Naive B cell (primary cell): ENCODE measurements at places on chromosomes 2 and 18. TPM values are rescaled to one million over a fixed set of nuclear protein-coding genes. Genes with fewer than 3 reads are reported as not detected.
A peak's percentile ranks its signal among the peaks of the same experiment; 100 is the strongest.

- DNase-seq = no peak
These were observed 2.9 kb downstream of the ANKRD12 start for GRCh38 chr18:9139400-9140039.

GRCh38 chr2:232886176-232886575 lies 16.1 kb downstream of the SNORC start:
- no peak for DNase-seq

The CYRIA gene
- polyA plus RNA-seq = 24.5 TPM

- no peak for DNase-seq
These were observed 93.1 kb downstream of the LRP1B start for GRCh38 chr2:142037744-142038143.

DNA sequence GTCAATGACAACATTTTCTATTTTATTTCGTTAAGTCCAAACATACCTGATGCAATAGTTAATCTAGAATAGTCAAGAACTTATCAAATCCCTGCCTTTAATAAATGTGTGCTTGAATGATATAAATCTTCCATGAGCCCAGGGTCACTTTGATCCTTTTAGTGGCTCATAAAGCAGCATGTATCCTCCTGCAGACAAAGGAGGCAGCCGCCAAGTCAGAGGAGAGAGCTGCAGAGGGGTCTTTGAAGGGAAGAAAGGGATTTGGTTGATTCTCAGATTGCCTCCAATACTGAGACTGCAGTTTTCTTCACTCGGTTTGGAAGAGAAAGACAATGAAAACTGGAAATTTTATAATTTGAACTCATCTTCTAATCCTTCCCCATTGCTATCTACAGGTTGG lies 378.4 kb upstream of the PIK3C3 start:
- DNase-seq = no peak

- DNase-seq = no peak
These were observed 5.8 kb upstream of the COLEC12 start for GRCh38 chr18:506264-506663.

The RNF152 gene
- not detected for polyA plus RNA-seq

GRCh38 chr2:216372761-216373291 lies 543 bp upstream of the MARCHF4 start:
- DNase-seq = no peak

The ARHGAP28 gene
- not detected for polyA plus RNA-seq

GRCh38 chr2:27954221-27954673 lies 63.7 kb downstream of the BABAM2 start:
- no peak for DNase-seq

The OTX1 gene
- not detected for polyA plus RNA-seq

GRCh38 chr2:215290980-215291599 lies 20.8 kb upstream of the ATIC start:
- no peak for DNase-seq

- no peak for DNase-seq
These were observed 294.9 kb downstream of the CELF4 start for GRCh38 chr18:37270666-37271052.

GRCh38 chr18:35525795-35526494 lies 28.2 kb upstream of the INO80C start:
- DNase-seq = no peak

The HOXD1 gene
- polyA plus RNA-seq = not detected

The GATA6 gene
- not detected for polyA plus RNA-seq

- DNase-seq = peak; percentile 36
These were observed 132.8 kb downstream of the TPO start for GRCh38 chr2:1546023-1546591.

GRCh38 chr2:232535761-232536530 lies 3.5 kb upstream of the CHRNG start:
- DNase-seq = no peak

The POTEI gene
- not detected for polyA plus RNA-seq

The DSC1 gene
- not detected for polyA plus RNA-seq

- no peak for DNase-seq
These were observed 23.3 kb downstream of the STAMBP start for GRCh38 chr2:73852020-73852419.

DNA sequence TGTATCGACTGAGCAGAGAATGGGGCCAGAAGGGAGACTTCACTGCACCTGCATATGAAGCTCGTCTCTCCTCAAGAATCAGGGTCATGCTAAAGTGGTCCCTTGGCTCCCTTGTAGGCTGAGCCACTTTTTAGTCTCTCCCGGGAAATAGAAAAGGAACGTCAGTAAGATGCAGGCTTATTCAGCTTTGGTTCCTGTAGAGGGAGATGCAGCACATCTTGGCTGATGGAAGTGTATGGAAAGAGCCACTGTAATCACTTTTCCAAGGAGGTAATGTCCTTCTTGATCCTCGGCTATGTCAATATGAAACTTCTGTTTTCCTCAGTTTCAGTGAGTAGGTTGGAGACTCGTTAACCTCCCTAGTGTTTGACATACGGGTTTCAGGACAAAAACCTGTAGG lies 235.2 kb downstream of the GCA start:
- DNase-seq = no peak

DNA sequence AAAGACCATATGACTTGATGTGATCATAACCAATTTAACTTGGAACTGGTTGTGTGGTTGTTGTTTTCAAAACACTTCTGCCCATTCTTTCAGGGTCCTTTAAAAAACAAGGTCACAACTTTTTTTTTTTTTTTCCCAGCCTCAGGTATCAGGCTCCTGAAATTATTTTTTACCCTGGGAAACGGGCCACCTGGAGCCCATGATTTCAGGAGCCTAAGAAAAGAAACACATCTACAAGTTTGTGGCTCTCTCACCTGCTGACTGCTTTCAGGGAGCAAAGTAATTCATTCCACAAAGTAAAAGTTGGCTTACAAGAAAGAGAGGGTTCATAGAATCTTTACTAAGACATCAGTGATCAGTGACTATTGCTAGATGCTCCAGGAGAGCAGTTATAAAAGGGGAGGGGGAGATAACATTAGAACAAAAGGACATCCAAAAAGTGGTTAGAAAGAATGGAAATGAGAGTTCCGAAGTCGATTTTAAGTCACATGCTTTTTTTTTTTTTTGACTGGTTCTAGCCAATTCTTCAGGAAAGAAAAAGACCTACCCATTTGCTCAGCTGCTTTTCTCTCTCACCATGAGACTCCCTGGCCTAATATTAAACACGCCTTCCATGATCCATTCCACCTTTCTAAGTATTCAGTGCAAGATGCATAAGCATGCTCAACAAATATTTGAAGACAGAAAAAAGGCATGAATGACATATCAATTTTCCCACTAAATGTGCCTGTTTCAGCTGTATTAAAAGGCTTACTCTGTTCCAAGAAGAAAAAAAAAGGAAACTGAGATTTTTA lies 267.3 kb downstream of the LRATD1 start:
- no peak for DNase-seq

GRCh38 chr18:43965691-43966090 lies 688.4 kb upstream of the SYT4 start:
- no peak for DNase-seq

DNA sequence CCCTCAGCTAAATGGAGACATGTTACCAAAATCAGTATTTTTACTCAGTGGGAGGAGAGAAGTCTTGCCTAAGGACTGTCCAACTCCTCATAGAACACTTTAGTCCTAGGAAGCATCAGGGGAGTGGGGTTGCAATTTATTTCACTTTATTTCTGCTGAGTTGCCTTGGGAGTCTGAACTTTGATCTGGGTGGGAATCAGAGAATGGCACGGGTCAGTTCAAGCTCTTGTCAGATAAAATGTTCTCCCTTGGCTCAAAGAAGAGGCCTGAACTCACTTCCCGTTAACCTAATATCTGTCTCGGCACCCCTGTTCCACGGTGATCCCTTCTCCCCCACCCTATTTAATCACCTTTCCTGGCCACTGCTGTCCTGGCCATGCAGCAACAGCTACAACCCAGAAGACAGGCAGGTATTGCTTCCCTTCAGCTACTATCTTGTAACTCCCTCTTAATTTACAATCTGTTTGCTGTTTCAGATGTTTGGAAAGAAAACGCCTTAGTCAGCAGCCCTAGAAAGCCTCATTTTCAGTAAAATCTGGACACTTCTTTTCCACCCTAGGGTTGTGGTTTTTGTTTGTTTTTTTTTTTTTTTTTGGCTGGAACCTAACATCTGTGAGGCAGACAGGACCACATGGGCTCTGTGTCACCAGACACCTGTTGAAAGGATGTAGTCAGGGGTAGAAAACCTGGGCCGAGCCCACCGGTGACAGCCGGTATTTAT lies 52.5 kb downstream of the SERTAD2 start:
- no peak for DNase-seq

- DNase-seq = no peak
These were observed 49.1 kb upstream of the ATP6V1B1 start for GRCh38 chr2:70886541-70886987.

GRCh38 chr2:209976698-209977385 lies 25.6 kb upstream of the RPE start:
- DNase-seq = no peak

The KIDINS220 gene
- polyA plus RNA-seq = 18.1 TPM

DNA sequence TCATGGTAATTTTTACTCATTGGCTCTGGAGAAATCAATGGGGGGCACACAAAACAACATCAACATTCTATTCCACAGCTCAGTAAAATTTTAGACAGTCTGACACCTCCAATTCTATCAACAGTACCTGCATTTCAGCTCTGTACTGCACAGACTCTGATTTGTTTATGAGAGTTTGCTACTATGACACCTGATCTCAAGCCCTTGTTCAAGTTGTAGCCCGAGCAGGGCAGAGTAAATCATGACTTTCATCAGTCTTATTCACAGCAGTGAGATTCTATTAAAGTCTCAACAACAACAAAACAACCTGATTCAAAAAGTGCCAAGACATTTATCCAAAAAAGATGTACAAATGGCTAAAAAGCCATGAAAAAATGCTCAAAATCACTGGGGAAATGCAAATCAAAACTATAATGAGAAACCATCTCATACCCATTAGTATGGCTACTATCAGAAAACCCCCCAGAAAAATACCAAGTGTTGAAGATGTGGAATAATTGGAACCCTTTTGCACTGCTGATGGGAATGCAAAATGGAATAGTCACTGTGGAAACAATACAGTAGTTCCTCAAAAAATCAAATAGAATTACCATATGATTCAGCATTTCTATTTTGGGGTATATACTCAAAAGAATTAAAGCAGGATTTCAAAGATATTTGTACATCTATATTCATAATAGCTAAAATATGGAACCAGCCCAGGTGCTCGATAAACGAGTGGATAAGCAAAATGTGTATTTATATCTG lies 71.7 kb upstream of the RBMS1 start:
- no peak for DNase-seq

DNA sequence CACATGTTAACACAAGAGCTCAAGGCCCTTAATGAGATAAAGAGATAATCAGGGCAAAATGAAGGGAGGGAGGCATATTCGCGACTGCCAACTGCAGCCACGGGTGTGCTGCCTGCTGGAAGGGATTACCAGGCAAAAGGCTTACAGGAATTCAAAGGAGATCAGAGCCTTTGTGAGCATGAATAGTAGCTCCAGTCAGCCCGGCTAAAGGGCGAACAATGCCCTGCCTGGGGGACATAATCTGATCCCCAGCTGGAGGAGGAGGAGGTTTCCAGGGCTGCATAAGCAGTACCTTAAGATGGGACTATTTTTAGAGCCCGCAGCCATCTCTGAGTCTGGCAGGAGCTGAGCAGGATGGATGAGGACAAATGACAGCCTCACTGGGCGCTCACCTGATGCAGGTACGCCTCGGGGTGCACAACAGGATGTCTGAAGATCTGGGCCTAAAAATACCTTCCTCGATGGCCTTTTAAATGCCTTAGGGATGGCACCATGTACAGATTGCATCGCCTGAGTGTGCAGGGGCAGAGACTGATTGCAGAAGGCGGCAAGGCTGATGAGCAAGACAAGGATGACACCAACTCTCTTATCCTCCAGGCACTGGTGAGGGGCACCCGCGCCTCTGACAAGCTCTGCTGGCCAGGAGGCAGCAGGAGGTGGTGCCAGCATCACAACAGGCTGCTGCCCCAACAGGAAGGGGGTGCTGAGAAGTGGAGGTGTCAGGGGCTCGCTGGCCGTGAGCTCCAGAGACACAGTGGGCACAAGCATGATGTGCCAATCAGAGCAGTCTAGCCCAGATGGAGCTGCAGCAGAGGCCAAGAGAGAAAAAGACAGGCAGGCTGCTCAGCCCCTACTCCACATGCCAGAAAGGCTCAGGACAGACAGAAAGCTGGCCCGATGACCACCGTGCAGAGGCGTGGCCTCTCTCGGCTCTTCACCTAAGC lies 111.4 kb downstream of the EIPR1 start:
- no peak for DNase-seq

DNA sequence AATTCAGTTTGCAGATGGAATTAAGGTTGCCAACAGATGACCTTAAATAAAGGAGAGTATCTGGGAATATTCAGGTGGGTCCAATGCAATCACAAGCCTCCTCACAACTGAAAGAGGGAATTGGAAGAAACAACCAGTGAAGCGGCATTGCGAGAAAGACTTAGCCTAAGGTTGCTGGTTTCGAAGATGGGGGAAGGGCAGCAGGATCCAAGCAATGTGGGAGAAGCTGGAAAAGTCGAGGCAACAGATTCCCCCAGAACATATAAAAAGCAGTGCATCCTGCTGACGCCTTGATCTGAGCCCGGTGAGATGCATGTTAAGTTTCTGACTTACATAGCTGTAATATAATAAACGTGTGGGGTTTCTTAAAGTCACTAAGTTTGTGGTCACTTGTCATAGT lies 162.5 kb downstream of the NDUFA10 start:
- DNase-seq = no peak

- DNase-seq = no peak
These were observed 998.4 kb downstream of the SOCS6 start for GRCh38 chr18:71287268-71287667.

The LRATD1 gene
- not detected for polyA plus RNA-seq

- DNase-seq = no peak
These were observed 85.7 kb downstream of the PXDN start for GRCh38 chr2:1658394-1659151.

The VWC2L gene
- polyA plus RNA-seq = not detected

The CHPF gene
- polyA plus RNA-seq = 0.17 TPM
